AG04449 (cell line): ENCODE measurements at places on chromosomes 11 and 22.

GRCh38 chr11:14029971-14030920, 67.7 kb downstream of the SPON1 start:
- no peak for DNase-seq

- DNase-seq, result no peak
Observed at GRCh38 chr11:119759747-119760412, 30.9 kb upstream of the NECTIN1 start.

- DNase-seq, result no peak
Observed at GRCh38 chr11:115993590-115993989, 489.4 kb upstream of the CADM1 start.

DNA sequence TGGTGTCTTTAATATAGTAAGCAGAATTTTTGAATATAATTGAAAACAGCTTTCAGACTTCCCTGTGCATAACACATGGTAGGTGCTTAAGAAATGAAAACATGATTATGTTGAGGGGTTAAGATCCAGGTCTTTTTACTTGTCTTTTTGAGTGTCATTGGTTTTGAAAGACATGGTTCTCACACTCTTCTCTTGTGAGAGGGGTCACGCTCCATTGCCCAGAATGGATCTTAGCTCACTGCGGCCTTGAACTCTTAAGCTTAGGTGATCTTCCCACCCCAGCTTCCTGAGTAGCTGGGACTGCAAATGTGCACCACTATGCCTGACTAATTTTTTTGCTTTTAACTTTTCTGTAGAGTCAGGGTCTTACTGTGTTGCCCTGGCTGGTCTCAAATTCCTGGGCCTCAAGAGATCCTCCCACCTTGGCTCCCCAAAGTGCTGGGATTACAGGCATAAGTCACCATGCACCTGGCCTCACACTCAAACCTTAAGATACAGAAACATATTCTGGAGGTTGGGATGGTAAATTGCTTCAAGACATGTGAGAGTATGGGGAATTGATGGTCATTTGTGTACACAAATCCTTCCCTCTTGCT, 1.4 kb downstream of the SPCS2 start:
- no peak for DNase-seq

- DNase-seq, result no peak
Observed at GRCh38 chr11:65850217-65851082, 7.5 kb downstream of the CFL1 start.

DNA sequence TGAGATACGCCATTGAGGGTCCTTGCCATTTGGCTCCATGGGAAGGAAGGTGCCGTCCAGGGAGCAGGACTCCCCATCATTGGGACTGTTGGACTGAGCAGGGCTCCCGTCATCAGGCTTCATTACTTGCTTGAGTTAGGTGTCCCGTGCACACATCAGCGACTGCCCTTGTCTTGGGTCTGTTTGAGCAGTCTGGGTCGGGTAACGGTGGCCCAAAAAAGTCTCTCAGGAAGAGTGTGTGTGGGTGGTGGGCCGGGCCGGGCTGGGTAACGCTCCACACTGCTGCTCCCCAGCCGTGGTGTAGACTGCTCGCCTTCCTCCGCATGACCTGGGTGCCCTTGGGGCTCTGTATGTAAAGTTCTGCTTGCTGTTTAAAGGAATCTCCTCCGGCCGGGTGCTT, 293.5 kb downstream of the TBC1D22A start:
- no peak for DNase-seq

DNA sequence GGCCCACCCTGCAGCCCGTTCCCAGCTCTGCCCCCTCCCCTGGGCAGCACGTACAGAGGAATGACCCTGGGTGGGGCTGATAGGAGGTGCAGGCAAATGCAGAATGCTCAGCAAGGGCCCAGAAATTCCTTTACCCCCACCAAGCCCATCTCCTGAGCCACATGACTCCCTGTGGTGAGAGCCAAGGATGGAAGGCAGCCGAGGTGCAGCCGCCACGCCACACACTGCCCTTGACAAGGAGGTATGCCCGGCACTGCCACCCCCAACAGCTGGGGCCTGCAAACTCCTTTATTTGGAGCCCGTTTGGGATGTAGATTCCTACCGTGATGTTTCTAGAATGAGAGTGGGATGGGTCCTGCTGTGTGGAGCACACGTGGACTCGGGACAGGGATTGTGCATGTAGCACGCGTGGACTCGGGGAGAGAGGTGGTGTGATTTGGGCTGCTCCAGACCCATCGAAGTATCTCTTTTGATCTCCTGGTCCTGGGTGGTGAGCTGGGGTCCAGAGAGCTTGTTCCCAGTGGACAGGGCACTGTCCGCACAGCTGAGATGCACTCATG, 12.9 kb downstream of the GTSE1 start:
- no peak for DNase-seq

DNA sequence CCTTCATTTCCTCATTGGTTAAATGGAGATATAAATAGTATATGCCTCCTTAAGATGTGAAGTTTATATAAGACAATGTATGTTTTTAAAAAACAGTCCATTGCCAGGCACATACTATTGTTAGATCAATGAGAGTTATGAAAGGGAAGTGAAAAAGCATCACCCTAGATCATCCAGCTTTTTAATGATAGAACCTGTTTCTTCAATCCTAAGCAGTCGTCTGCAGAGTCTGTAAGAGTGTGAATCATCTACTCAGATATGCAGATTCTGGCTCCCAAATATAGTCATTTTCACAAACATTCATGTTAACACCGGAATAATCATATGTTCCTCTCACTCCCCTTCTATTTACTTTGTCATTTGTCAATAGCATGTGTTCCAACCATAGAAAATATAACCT, 65.3 kb upstream of the SLN start:
- DNase-seq, result no peak

GRCh38 chr11:121367001-121367843, 74.7 kb downstream of the SC5D start:
- no peak for DNase-seq

DNA sequence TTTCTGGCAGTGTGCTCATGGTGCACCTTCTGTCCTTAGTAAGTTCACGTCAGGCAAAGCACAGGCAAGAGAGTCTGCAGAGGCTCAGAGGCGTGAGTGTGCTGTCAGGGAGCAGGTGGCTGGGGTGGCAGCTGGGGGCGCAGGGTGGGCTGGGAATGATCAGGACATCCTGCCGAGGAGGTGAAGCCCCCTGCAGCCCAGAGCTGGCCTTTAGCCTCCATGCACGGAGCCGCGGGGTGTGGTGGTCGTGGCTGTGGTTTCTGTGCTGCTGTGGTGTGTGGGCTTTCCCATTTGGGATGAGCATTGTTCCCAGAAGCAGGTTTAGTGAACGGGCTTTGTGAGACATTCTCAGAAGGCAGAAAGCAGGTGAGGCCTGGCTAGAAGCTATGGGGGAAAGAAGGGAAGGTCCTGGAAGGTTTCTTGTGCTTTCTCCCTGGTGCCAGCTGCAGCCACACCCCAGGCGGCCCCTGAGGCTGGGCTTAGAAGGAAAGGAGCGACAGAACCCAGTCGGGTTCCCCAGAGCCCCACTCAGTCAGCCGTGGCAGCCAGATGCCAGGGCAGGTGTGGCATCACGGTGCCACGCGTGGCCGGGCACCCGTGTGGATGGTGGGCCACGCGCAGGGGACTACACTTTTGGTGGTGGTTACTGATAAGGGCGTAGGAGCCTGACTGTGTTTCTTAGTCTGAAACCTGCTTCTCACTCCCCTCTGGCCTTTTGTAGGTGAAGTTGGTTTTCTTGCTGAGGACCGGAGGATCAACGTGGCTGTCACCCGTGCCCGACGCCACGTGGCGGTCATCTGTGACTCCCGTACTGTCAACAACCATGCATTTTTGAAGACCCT, 32.0 kb downstream of the IGHMBP2 start:
- DNase-seq, result no peak

- DNase-seq, result no peak
Observed at GRCh38 chr11:112563808-112564207, 303.1 kb upstream of the PLET1 start.

DNA sequence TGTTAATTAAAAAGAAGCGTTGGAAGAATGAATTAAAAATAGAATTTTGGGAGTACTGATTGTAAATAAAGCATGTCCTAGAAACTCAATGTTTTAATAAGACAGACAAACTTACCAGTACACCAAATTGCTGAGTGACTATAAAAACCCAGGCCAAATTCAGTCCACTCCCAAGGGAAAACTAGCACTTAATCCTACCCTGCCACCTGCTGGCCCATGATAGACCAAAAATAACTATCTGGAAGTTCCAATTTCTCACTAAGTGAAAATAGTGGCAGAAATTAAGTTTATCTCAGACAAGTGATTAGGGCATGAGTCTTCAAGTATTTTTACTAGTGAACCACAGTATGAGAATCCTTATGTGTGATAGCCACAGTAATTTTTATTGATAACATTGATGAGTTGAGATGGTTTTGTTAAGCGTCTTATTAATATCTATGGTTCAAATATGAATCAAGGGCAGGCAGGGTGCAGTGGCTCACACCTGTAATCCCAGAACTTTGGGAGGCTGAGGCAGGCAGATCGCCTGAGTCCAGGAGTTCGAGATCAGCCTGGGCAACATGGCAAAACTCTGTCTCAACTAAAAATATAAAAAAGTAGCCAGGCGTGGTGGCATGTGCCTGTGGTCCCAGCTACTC, 9.8 kb upstream of the DDX10 start:
- no peak for DNase-seq

DNA sequence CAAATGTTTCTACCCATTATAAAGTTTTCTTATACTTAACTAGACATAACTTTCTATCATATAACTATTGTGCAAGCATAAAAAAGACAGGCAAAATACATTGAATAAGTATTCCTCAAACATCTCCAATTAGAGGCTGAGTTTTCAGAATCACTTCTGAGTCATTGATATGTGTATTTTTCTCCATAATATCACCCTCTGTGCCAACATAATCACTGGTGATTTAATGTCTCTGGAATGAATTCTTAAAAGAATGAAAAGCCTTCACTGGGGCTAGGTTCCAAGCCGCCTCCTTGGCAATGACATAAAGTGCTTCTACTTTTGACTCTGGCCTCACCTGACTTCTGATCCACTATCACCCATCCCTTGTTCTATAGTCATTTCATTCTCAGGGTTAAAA, 197.0 kb upstream of the E2F8 start:
- peak; percentile 50 for DNase-seq

DNA sequence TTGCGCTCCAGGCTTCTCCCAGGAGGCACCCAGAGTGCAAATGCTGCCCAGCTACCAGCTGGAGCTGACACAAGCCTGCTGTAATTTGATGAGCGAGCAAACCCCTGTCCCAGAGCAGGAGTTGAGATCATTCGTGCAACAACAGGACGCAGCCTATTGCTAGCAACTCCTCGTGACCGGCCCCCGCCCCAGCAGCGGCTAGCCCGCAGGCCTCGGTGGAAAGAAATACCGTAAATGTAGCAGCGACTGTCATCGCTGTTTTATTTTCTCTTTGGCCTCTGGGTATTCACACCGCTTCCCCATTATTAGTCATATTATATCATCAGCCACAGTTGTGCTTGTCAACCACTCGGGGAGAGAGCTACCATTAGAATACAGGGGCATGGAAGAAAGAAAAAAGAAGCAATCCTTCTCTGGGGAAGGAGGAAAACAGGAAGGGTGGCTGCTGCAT, 59.2 kb upstream of the ATXN10 start:
- DNase-seq, result peak; percentile 38

- peak; percentile 77 for DNase-seq
Observed at GRCh38 chr11:27241311-27242122, 121.5 kb downstream of the CCDC34 start.

- DNase-seq, result no peak
Observed at GRCh38 chr11:36273110-36273509, 16.1 kb downstream of the COMMD9 start.

GRCh38 chr11:64723117-64723906, at the start of gene NRXN2:
Gene NRXN2, minus strand, starts transcription at chr11:64723197. Its CDS starts 9,498 bp downstream, at chr11:64713699.
- no peak for DNase-seq

- peak; percentile 31 for DNase-seq
Observed at GRCh38 chr11:34749666-34750659, 129.1 kb downstream of the EHF start.

DNA sequence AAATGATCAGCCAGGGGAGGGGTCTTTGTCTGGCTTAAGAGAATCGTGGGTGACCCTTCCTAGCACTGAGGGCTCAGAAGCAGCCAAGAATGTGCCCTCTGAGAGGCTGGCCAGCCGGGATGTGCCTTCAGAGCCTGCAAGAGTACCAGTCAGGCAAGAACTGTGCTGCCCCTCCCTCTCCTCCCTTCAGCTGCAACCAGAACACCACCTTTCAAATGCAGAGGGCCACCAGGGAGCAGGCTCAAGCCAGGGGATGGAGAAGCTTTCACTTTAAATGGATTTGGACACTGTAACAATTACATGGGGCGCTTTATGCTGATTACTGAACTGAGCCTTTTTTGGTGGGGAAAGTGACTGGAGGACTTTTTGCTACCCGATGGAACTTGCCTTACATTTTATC, 44.9 kb upstream of the TENM4 start:
- DNase-seq, result no peak
